ENCODE measurements at places on chromosomes 11 and 22.

GRCh38 chr22:19814428-19814827, 40.2 kb downstream of the GNB1L start:
- DNase-seq: no peak

DNA sequence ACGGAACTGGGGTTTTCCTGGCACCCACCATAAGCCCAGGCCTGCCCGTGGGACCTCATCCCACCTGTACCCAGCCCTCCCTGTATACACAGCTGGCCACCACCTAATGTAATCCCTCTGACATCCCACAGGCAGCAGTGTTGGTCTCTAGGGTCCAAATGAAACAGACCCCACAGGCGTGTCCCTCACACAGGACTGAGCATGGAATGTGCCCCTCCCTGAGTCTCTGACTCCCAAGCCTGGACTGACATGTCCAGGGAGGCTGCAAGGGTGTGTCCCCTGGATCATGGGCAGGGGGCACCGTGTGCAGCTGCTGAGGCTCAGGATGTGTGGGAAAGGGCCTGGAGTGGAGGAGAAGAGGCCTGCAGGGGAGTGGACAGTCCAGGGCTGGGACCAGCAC, 50.6 kb upstream of the PPARA start:
- no peak for DNase-seq

- no peak for DNase-seq
These were observed 874.3 kb downstream of the OPCML start for GRCh38 chr11:132658004-132658403.

- no peak for DNase-seq
These were observed 1.6 kb upstream of the ARL14EP start for GRCh38 chr11:30321321-30321720.

- DNase-seq: no peak
These were observed 38.5 kb downstream of the SHANK2 start for GRCh38 chr11:71213696-71214552.

GRCh38 chr11:132402071-132402684, 1031.8 kb downstream of the NTM start:
- DNase-seq: no peak
